ENCODE measurements at places on chromosomes 3 and 15.

GRCh38 chr3:4954256-4955000 is 24.8 kb upstream of the BHLHE40 start:
- DNase-seq: no peak

DNA sequence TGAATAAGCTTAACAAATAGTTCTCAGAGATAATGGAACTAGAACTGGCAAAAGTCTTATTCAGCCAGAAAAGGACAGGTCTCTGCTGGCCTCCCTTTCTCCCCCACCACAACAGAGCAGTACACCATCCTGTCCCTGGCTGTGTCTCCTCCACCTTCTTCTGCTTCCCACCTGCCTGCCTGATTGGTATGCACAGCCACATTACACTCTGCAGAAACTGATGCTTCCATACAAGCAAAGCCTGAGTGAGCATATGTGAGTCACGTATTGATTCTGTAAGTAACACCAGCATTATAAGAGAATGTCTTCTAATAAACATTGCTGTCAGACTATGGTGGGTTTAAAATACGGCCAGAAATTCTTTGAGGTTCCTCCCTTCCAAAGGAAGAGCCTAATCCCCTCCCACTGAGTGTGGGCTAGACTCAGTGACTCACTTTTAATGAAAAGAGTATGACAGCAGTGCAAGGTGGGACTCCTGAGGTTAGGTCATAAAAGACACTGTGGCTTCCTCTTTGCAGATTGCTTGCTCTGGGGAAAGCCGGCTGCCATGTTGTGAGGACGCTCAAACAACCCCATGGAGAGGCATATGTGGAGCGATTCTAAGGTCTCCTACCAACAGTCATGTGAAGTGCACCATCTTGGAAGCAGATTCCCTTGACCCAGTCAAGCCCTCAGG is 44.4 kb downstream of the ANXA2 start:
- no peak for DNase-seq

- DNase-seq: no peak
These were observed 133.6 kb downstream of the PLD1 start for GRCh38 chr3:171676601-171677175.

DNA sequence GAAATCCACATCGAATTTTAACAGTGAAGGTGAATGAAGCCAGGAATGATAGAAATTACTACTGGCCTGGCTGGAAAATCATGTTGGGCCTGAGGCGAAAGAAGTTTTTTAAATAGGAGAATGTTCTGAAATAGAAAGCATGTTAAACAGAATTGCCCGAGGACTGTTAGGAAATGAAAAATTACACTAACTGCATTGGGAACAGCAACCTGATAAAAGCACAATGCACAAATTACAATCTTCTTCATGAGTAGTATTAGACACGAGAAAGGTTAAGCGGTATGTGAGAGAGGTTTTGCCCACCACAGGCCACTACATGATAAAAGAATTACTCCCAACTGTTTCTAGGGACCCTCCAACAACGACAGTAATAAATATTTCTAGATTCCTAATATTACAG is 18.9 kb downstream of the GBE1 start:
- DNase-seq: no peak

DNA sequence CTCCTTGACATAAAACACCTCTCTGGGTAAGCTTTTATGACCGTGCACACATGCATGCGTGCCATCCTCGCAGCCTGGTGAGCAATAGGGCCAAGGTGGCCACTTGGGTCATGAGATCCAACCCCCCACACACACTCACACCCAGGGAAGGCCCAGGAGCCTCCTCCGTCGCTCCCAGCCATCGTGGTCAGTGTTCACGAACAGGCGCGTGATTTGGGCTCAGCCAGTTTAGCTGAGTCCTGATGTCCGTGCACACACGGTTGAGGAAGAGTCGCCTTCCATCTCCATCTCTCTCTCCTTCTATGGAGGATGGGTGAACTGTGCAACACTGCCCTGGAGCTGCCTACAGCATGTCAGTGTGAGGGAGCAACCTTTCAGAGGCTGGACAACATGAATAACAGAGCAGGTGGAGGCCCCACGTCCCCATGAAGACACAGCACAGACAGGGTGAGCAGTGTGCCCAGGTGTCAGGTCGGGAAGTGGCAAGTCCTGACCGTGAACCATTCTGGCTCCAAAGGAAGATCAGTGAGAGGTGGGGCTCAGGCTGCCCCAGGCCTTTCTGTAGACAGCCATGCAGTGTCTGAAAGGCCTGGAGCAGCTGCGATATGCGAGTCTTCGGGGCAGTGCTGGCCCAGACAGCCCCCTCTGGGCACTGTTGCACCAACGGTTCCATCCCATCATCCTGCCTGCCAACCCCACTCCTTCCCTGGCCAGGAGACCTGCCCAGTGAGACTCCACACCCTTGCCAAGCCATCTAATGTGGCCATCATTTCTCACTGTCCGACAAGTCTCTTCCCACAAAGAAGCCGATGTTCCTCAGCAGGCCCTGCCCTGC is 253.4 kb downstream of the OCA2 start:
- no peak for DNase-seq

DNA sequence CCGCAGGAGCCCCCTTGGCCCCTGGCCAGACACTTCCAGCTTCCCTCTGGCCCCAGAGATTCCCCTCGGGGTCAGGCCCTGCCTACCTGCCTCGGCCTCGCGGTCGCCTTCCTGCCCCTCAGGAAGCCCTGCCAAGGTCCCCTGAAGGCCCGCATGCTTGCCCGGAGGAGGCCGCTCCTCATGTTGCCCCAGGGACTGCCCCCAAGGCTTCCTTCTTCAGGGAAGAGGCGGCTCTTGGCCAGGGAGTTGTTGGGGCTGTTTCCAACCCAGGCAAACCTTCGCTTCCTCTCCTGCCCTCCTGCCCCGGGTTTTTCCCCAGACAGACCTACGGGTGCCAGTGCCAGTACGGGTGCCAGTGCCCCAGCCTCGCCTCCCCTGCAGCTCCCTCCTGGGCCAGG is 13.5 kb upstream of the MUC4 start:
- DNase-seq: no peak

- no peak for DNase-seq
These were observed 110.9 kb downstream of the IGF1R start for GRCh38 chr15:98759277-98759676.

DNA sequence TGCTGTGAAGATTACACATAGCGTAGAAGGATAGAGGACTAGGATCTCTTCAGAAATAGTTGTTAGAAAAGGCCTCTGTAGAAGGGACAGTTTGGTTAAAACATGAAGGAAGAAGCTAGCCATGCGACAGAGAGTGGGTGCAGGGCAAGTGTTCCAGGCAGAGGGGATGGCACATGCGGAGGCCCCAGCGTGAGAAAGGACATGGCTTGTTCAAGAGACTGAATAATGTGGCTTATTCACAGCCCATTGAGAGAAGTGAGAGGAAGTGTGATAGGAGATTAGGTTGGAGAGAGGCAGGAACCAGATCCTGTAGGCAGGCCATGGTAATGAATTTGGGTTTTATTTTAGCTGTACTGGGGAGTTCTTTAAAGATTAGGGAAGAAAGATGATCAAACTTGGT is 56.4 kb downstream of the NEO1 start:
- no peak for DNase-seq

GRCh38 chr15:99058421-99058870 is 46.4 kb upstream of the SYNM start:
- no peak for DNase-seq

- DNase-seq: no peak
These were observed 44.3 kb downstream of the PXYLP1 start for GRCh38 chr3:141275973-141276372.

DNA sequence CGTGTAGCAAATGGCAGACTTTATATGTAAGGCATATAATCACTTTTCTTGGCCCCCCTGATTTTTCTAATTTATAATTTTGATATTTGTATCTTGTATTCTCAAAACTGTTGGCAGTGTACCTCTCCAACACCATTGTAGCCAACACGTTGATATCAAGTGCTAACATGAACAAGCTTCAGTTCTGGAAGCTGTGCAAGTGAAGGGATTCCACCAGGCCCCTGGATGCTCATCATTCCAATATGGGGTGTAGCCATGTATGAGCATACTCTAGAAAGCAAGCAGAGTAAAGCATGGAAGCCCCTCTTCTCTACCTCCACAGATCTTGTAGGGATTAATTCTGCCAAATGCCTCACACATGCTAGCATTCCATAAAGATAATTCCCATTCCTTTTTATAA is 211.3 kb downstream of the MYRIP start:
- DNase-seq: no peak

GRCh38 chr3:133996251-133996661 is 33.5 kb downstream of the SLCO2A1 start:
- no peak for DNase-seq

GRCh38 chr3:16300881-16301359 is 35.9 kb downstream of the OXNAD1 start:
- no peak for DNase-seq

- no peak for DNase-seq
These were observed 182.8 kb downstream of the ROBO2 start for GRCh38 chr3:77222701-77223100.

GRCh38 chr3:100047455-100048141 is 66.7 kb downstream of the FILIP1L start:
- DNase-seq: no peak

DNA sequence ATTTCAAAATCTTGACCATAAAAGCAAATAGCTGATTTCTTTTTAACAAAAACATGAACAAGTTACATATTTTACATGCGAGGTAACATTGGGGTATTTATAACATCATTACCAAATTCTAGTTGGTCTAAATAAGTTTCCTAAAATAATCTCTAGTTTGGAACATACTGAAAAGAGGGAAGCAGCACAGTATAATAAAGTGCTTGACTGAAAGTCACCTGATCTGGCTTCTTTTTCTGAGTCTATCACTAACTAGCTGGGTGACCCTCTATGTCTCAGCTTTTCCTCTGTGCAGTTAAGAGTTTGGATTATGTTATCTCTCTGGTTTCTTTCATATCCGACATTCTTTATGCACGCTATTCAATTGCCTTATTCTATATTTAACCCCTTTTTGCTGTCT is 19.8 kb upstream of the CNTN4 start:
- no peak for DNase-seq

GRCh38 chr15:39667382-39668127 is 86.7 kb downstream of the THBS1 start:
- no peak for DNase-seq

DNA sequence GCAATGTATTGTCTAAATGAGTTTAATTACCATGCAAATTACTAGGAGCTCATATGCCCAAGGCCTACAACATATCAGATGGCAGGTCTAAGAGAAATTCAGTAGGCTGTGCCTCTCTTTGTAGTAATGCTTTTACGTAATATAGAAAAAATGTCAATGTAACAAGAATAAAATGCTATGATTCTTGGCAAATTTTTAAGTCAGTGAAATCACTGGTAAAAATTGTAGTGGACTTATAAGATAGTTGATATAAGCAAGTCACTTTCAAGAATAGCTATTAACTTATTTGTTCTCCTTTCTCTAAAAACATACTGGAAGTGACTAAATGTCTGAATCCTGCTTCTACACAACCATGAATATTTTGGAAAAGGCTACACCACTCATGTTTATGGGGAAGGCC is 707.8 kb downstream of the TUSC7 start:
- no peak for DNase-seq

- no peak for DNase-seq
These were observed 327.1 kb downstream of the SATB1 start for GRCh38 chr3:18097989-18098388.

GRCh38 chr3:62374341-62375218 is 1.2 kb upstream of the FEZF2 start:
- DNase-seq: no peak

- DNase-seq: no peak
These were observed 419.5 kb upstream of the NAALADL2 start for GRCh38 chr3:174439331-174440252.

GRCh38 chr3:126999383-126999782 is 16.5 kb downstream of the PLXNA1 start:
- no peak for DNase-seq

DNA sequence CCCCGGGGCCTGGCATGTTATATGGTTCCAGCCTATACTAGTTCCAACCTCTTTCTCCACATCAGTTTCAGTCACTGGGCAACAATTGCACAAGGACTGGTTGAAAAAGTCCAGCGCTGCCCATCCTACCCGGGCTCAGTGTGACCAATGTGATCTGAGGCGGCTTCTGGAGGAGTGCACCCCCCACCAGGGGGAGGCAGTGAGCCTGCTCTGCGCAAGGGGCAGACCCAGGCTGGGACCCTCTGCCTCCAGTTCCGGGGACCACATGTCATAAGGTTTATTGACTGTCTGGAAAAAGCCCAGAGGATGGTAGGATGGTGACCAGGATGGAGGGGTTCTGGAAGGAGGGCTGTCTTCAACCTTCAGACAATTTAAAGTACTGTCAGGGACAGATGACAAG is 25.6 kb upstream of the NR2E3 start:
- DNase-seq: no peak

DNA sequence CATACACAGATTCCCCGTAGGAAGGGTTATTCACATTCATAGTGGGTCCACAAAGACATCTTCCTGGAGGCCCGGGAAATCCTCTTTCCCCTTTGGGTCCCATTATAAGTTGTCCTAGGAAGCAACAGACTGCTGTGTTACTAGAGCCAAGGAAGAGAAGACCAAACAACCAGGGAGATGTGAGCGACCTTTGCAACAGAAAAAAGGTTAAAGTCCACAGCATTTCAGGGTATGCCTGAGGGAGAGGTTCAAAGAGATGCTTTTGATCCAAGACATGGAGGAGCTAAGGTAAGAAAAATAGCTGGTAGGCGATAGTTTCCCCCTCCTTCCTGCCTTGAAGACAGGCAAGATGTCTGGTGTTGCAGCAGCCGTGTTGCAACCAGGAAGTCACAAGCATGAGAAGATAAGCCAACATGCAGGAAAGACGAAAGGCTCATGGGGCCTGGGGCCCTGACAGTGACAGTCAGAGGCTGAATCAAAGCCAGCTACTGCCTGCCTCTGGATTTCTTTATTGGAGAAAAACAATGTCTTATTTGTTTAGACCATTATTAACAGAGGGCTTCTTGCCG is 30.9 kb downstream of the EAF1 start:
- no peak for DNase-seq

DNA sequence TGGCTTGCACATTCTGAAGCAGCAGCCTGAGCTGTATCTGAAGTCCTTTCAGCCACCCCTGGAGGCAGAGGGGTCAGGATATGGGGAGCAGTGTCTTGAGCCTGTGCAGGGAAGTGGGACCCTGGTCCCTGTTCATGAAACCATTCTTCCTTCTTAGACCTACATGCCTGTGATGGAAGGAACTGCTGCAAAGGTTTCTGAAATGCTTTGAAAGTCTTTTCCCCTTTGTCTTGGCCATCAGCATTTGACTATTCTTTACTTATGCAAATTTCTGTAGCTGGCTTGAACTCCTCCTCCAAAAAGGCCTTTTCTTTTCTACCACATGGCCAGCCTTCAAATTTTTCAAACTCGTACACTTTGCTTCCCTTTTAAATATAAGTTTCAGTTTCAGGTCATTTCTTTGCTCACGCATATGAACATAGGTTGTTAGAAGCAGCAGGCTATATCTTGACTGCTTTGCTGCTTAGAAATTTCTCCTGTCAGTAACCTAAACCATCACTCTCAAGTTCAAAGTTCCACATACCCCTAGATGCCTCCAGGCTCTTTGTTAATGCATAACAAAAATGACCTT is 62.3 kb downstream of the GALK2 start:
- no peak for DNase-seq

GRCh38 chr15:48469271-48469670 is 138.0 kb downstream of the DUT start:
- DNase-seq: no peak

GRCh38 chr15:56749982-56750381 is 16.7 kb upstream of the ZNF280D start:
- DNase-seq: no peak
